ENCODE measurements at places on chromosomes 5 and 9.

GRCh38 chr9:113547501-113547900, 84.0 kb downstream of the RGS3 start:
- no peak for DNase-seq

DNA sequence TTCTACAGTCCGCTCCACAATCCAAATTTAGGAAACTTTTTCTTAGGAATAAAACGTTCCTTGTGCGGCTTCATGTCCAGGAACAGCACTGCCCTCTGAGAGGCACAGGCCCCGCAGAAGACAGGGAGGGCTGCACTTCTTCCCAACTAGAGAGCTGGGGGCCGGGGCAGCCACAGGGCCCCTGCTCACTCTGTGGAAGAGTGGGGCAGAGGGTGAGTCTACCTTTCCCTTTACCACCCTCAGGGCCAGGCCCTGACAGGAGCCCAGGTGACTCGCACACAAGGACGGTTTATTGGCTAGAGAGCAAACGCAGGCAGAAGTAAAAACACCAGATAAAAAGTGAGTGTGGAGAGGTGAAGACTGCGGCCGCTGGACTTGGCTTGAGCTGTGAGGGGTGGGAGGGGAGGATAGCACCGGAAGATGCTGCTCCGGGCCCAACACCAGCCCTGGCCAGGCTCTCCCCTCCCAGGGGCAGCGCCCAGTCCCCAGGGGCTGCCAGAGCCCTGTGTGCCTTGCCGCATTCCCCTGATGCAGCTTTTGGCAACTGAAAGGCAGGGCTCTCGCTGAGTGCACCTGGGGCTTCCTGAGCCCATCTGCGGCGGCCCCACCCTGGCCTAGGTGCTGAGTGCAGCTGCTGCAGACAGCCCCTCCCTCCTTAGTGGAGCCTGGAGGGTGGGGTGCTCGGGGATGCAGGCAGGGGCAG, 20.2 kb downstream of the SH3GLB2 start:
- DNase-seq = no peak

- DNase-seq = no peak
Measured at GRCh38 chr5:149240354-149240998, 31.2 kb upstream of the AFAP1L1 start.

DNA sequence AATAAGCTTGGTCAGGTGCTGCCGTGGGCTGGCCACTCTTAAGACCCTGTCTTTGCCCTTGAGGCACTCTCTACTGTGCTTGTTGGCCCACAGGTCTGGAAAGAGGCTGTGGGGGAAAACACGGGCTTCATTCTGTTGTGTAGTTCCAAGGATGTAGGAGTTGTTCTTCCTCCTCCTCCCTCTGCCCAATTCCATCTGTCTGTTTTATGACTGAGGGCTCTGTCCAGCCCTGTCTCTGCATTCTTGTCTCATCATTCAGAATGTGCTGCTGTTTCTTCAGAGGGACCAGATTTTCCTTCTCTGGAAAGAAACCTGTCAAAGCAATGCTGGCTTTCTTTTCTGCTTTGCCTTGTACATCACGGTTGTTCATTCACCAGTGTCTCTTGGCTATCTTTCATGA, 84.1 kb downstream of the MAP1B start:
- no peak for DNase-seq

- DNase-seq = no peak
Measured at GRCh38 chr5:143559586-143560109, 156.2 kb upstream of the NR3C1 start.

DNA sequence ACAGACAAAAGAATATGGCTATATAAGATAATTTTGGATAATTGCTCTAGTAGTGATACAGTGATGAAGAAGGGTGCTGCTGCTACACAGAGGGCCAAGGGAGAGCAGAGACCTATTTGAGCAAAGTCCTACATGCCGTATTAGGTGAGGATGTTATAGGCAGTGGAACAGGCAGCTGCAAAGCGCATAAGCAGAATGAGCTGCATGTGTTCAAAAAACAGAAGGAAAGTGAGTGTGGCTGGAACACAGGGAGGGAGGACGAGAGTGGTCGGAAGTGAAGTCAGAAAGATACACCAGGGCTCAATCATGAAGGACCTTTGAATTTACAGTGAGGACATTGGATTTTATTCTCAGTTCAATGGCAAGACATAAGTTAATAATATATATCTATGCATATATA, 35.4 kb downstream of the ITGA2 start:
- no peak for DNase-seq

GRCh38 chr5:180370861-180371641, 17.9 kb upstream of the GFPT2 start:
- DNase-seq = peak; percentile 8
